Brain microvascular endothelial cell (primary cell): ENCODE measurements at places on chromosomes 6 and 20.

DNA sequence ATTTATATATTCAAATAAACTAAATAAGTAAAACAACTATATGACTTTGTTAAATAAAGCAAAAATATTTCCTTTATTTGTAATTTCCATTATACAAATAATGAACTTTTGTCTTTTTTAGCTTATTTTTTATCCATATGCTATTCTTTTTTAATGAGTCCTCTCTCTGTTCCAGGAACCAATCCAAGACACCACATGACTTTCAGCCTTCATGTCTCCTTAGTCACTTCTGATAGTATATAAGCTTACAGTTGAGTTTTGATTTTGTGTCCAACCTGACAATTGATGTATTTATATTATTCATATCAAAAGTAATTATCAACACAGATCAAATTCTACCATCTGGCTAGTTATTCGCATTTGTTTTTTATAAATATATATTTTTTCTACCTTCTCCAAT, 582.3 kb upstream of the GJE1 start:
- DNase-seq, result no peak

DNA sequence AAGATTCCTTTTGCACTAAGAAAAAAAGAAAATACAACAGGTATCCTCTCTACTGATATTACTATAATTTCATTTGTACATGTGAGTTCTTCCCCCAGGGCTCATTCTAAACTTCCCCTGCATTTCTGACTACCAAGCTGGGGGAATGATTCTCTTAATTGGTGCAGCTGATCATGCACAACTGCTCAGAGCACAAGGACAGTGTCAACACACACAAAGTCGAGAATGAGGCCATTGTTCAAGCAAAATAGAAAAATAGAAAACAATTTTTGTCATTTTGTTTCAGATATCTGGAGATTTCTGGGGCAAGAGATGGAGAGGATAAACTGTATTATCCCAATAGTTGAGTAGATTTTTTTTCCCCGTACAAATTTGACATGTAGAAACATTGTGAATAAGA, 236.3 kb downstream of the HAO1 start:
- DNase-seq, result no peak

- no peak for DNase-seq
Observed at GRCh38 chr6:24879351-24879750, 56.4 kb downstream of the RIPOR2 start.

- DNase-seq, result no peak
Observed at GRCh38 chr6:169366258-169366901, 112.7 kb upstream of the THBS2 start.
